ENCODE measurements at places on chromosomes 4 and X.

DNA sequence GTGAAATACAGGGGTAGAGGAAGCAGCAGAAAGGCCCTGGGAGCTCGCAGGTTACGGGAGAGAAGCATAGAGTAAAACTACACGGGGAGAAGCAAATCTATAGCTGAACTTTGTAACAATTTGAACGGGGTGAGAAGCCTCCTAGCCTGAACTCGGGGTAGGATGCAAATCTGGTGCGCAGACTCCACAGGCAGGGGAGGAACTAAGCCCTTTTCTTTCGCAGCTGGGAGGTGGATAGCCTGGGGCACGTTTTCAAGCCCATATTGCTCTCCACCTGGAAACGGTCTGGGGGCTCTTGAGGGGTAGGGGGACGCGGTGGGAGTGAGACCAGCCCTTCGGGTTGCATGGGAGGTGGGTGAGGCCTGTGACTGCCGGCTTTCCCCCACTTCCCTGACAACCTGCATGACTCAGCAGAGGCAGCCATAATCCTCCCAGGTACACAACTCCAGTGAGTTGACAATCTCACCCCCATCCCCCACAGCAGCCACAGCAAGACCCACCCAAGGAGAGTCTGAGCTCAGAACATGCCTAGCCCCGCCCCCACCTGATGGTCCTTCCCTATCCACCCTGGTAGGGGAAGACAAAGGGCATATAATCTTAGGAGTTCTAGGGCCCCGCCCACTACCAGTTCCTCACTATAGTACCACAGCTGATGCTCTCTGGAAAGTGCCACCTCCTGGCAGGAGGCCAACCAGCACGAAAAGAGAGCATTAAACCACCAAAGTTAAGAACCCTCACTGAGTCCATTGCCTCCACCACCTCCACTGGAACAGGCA lies 29.9 kb downstream of the SOWAHB start:
- DNase-seq, result no peak

- no peak for DNase-seq
Measured at GRCh38 chrX:94977562-94977961, 1303.6 kb downstream of the FAM133A start.

- DNase-seq, result no peak
Measured at GRCh38 chr4:9703391-9703790, 78.0 kb upstream of the DRD5 start.

DNA sequence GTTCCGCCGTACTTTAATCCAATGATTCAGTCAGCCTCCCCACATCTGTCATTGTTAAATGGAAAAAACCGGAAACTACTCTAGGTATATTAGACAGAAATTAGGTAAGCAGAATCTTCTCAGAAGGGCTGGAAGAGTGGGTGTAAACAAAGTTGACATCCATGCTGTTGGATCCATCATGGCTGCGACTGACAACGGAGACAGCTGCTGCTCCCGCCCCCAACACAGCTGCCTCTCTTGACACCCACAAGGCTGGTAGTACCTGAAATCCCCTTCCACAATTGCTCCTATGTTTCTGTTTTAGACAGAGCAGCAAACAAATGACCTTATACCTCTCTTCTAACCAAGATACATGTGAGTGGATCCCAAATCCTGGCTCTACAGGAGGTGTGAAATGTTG lies 66.6 kb downstream of the RXFP1 start:
- DNase-seq, result no peak

DNA sequence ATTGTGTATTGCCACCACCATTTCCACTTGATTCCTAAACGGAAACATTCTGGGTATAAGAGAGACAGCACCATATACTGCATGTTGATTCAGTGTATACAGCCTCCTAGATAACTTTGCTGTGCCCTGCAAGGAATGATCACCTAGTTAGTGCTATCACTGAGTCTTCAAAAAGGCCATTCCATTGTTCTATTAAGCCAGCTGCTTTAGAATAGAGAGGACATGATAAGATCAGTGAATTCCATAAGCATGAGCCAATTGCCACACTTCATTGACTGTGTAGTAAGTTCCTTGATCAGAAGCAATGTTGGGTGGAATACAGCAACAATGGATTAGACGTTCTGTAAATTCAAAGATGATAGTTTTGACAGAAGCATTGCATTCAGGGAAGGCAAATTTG lies 1047.3 kb downstream of the PCDH18 start:
- DNase-seq, result no peak

DNA sequence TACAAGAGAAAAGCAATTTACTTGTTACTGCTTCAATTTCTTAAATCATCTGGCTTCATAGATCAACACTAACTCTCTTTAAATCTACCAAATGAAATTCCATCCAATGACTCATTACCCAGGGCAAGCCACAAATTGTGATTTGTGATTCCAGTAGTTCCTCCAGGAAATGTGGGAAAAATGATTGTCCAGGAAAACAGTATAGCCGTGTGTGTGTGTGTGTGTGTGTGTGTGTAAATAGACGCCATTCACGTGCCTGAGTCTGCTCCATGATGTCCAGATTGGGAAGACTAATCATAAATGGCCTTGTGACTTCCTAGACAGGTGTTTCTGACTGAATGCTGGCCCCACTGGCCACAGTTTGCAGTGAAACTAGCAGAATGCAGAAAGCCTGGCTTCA lies 121.3 kb downstream of the HS6ST2 start:
- DNase-seq, result peak; percentile 76

- DNase-seq, result no peak
Measured at GRCh38 chrX:71664889-71665491, 2.4 kb upstream of the LOC101059915 start.

GRCh38 chr4:181685461-181685860 lies 557.7 kb upstream of the TENM3 start:
- DNase-seq, result no peak

- no peak for DNase-seq
Measured at GRCh38 chrX:106649523-106650428, 38.0 kb downstream of the RADX start.

GRCh38 chr4:93368968-93369367 lies 459.6 kb upstream of the ATOH1 start:
- no peak for DNase-seq

- DNase-seq, result no peak
Measured at GRCh38 chrX:11429538-11430085, 136.4 kb downstream of the AMELX start.

DNA sequence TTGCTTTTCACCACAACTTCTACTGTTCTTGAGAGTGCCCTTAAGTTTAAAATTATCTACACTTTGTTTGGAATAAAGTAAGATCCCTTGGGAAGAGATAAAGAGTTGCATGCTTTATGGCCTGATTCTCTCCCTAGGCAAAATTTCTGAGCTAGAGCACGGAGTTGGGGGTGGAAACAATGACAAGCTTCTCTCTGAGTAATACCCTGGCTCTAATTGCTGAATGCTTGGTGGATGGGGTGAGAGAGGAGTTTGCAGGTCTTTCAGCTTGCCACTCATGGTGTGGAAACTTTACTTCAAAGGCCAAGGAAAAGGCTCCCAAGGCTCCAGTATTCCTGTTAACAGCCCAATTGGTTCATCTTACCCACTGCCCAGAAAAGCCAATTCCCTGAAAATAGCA lies 26.1 kb upstream of the PRDM8 start:
- no peak for DNase-seq

GRCh38 chrX:154991039-154991438 lies 31.5 kb downstream of the F8 start:
- no peak for DNase-seq

DNA sequence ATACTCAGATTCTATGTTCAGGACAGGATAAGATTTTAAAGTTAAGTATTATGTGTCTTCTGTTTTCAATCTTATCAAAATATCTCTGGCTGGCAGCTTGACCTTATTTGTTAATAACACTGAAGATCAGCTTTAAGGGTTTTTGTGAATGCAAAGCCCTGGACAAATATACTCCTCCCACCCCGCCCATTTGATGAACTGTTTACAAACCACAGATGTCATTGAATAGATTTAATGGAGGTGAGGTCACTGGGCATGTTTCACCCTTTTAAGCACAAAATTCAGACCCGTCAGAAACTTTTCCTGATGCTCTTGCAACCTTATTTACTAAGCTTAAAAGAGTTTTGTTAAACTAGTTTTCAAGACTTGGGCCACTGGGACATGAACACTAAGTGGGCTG lies 10.1 kb upstream of the CXCL8 start:
- DNase-seq, result no peak

- DNase-seq, result no peak
Measured at GRCh38 chrX:37834937-37835336, 12.4 kb downstream of the DYNLT3 start.

GRCh38 chrX:16304751-16305150 lies 137.5 kb downstream of the MAGEB17 start:
- DNase-seq, result no peak

GRCh38 chr4:102543030-102543928 lies 42.1 kb downstream of the NFKB1 start:
- DNase-seq, result no peak

DNA sequence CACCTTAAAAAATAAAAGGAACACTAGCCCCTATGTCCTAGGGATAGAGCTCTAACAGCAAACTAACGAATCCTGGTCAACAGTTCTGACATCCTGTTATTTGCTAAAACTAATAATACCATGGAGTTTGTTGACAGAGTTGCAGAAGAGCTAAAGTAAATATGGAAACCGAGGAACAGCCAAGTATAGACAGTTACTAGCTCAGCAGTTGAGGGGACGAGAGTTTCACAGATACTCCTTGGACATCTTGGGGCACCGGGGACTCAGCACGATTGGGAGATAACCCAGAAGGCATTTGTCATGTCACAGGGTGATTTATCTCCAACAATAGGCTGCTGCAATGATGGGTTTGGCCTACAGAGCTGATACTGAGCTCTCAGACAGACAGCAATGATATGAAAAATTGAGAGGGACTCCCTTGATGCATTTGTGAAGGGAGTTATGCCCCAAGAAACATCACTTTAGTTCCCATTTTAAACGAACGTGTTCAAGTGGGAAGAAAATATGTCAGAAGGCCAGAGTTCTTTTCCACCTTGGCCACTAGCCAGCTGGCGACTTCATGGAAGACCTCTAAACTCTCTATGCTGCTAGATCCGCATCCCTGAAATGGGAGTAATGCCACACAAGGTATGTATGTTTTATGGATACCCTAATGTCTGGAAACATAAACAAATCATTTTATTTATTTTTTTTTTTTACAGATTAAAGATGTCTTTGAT lies 48.6 kb downstream of the TSC22D3 start:
- DNase-seq, result no peak

GRCh38 chr4:11768251-11768972 lies 339.7 kb upstream of the HS3ST1 start:
- no peak for DNase-seq

- no peak for DNase-seq
Measured at GRCh38 chr4:100016191-100016590, 66.1 kb upstream of the H2AZ1 start.

- DNase-seq, result no peak
Measured at GRCh38 chrX:152632445-152633097, 5.1 kb upstream of the GABRQ start.

DNA sequence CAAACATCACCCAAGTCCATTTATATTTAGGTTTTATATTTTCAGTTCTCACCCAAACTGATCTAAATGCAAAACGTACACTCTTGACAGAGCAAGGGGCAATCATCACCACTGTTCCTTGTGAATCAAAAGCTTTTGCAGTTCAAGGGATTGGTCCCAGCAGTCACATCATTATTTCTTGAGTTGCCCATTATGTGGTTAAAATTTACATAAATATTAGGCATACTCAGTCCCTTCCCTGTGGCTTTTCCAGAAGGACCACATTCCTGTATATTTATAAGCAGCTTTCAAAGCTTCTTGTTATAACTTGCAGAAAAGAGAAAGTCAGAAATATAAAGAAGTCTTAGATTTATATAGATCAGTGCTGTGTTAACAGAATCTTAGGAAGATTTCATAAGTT lies 224.4 kb downstream of the CLCN4 start:
- DNase-seq, result no peak

DNA sequence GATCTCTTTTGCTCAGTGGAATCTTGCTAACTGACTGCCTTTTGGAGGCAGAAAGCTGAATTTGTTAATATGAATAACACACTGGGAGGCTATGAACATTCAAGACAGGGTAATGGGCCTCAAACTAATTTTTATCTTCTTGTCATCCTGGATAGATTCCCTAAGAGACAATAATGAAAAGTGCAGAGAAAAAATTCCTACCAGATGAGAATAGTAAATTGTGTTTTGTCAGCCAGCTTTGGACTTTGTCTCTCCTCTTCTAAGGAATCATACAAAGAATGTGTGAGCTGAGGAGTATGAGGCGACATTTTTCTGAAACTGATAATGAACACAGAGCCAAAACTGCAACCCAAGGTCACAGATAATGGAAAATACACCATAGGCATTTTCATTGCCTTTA lies 649.3 kb downstream of the IQCM start:
- no peak for DNase-seq

GRCh38 chr4:141705048-141705746 lies 68.8 kb downstream of the IL15 start:
- no peak for DNase-seq

DNA sequence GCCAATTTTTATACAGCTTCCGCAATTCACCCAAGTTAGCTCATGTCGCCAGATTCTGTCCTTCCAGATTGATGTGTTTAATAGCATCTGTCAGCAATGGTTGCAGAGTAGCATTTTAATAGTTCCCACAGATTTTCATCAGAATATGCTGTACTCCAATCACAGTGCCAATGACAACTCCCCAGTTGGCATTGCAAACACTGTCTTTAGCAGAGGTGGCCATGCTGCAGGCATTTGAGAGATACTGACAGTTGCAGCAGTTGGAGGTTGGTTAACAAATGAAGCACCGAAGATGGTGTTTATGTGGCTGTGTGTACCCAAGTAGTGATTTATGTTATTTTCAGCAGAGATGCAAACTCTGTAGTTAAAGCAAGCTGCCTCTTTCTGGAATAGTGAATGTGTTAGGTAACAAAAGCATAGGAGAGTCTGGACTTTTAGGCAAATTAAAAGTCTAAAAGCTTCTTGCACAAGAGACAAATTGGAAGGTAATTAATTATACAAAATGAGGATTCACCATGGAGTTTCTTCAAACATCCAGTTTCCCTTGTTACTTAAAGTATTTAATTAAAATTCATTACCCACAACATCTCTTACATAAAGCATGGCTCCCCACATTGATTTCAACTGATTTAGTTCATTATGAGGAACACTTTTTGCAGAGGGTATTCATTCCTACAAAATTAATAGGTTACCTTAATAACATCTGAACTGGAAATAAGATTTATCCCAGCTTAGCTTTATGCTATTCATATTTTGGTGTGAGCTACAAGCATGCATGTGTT lies 65.2 kb downstream of the PARM1 start:
- DNase-seq, result no peak

- no peak for DNase-seq
Measured at GRCh38 chrX:150566734-150567182, 1.7 kb upstream of the MTM1 start.

DNA sequence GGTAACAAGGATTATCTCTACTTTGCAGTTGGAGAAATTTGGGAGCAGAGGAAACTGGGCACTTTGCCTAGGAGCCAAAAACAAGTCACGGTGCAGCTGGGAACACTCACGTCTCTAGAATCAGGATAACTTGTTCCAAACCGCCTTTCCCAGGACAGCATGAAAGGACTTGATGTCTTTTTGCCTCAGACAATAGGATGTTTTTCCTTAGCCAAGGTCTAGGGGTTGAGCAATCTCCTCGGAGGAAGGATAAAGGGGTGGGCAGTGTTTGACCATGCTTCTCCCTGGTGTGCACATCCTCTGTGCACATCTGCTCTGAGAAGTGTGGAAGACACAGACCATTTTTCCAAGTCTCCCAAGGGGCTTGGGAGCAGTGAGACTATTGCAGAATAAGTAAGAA lies 1.7 kb upstream of the SPARCL1 start:
- peak; percentile 18 for DNase-seq

- no peak for DNase-seq
Measured at GRCh38 chr4:14178421-14178820, 550.9 kb upstream of the BOD1L1 start.

- DNase-seq, result no peak
Measured at GRCh38 chrX:81259714-81260395, 58.0 kb downstream of the SH3BGRL start.
